ENCODE measurements at places on chromosomes 4 and X. TPM values are rescaled to one million over a fixed set of nuclear protein-coding genes. Genes with fewer than 3 reads are reported as not detected.

GRCh38 chr4:115790812-115791211 is 677.4 kb upstream of the NDST4 start:
- no peaks in the 10 kb centered on the region for H3K27me3 ChIP-seq
- no peak overlapping the region for H3K27ac ChIP-seq
- no peak for DNase-seq

- DNase-seq, result no peak
- no peaks in the 10 kb centered on the region for H3K4me1 ChIP-seq
- no peak overlapping the region for H3K27ac ChIP-seq
- H3K4me3 ChIP-seq, result no peak overlapping the region
These were observed 42.0 kb downstream of the AREG start for GRCh38 chr4:74486905-74487304.

DNA sequence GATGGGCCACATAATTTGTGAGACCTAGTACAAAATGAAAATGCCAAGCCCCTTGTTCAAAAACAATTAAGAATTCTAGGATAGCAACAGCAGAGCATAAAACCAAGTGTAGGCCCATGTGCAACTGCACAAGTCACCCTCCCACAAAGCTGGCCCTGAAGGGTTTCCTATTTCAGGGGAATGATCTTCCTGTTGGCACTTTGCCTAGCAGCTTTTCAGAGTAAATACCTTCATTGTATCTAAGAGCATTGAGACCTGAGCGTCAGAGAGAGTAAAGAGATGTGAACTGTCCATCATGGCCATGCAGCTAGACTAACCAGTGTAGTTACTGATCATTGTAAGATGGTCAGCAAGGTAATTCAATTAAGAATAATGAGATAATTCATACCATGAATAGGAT is 113.6 kb downstream of the CNKSR2 start:
- H3K27ac ChIP-seq, result no peak overlapping the region
- no peaks in the 10 kb centered on the region for H3K36me3 ChIP-seq
- no peak for DNase-seq
- no peak overlapping the region for H3K4me3 ChIP-seq
- H3K27me3 ChIP-seq, result no peaks in the 10 kb centered on the region

GRCh38 chrX:81304563-81304962 is 102.7 kb downstream of the SH3BGRL start:
- no peaks in the 10 kb centered on the region for H3K27me3 ChIP-seq
- H3K4me3 ChIP-seq, result no peak overlapping the region
- no peaks in the 10 kb centered on the region for H3K4me1 ChIP-seq
- peaks cover 8% of the 10 kb centered on the region for H3K36me3 ChIP-seq

DNA sequence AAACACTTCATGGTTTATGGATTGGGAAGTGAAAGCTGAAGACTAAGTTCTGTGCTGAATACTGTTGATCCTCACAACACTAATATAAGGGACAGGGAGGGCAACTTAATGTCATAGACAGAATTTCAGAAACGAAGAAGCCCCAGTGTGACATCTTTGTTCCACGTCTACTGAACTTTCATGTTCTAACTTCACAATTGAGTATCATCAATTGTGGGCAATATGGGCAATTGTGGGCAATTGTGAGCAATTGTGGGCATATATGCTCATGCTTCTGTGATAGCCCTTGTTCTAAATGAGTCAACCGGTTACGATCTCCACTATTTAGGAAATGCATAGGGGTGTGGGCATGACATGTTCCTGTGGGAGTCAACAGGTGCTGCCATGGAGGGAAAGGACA is 33.7 kb downstream of the CYBB start:
- no peak overlapping the region for H3K4me3 ChIP-seq
- H3K27me3 ChIP-seq, result no peaks in the 10 kb centered on the region
- no peak for DNase-seq
- H3K27ac ChIP-seq, result no peak overlapping the region

DNA sequence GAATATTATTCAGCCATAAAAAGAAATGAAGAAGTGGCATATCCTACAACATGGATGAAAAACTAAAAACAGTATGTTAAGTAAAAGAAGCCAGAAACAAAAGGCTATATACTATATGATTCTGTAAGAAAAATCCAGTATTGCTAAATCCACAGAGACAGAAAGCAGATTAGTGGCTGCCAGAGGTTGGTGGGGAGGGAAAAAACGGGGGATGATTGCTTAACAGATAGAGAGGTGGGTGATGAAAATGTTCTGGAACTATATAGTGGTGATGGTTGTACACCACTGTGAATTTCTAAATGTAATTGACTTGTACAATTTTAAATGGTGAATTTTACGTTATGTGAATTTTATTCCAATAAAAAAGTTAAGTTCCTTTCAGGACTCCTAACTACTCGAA is 157.6 kb upstream of the SH3RF1 start:
- H3K36me3 ChIP-seq, result peaks cover 5% of the 10 kb centered on the region
- DNase-seq, result no peak
- no peaks in the 10 kb centered on the region for H3K27me3 ChIP-seq

DNA sequence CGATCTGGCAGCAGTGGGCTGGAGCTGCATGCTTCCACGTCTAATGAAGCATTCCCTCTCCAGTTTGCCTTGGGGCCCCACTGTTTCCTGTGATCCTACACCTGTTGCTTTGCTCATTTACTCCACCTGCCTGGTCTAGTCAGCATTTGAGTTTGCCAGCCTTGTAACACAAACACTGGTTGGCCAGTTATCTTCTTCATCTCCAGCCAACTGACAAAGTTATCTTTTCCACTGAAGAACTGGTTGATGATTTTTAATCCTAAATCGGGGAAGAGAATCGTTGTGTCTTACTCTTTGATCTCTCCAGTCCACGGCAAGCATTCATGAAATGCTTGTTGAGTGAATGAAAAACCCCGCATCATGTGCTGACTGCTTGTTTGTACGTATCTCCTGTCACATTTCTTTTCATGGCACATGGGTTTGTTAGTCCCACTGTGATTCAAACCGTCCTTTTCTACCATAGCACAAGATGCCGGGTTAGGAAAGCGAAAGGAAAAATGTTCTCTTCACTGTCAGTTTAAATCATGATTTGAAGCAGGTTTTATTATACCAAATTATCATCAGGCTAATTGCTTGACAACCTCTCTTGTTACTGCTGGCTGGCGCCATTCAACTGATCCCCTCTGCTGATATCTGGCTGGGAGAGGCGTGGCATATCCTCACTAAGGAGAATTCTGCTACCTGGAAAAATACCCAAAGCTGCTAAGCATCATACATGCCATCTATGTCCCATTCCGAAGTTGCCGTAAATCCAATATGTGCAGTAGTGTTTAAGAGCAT is 144.8 kb downstream of the SHROOM3 start:
- H3K27me3 ChIP-seq, result peaks cover 49% of the 10 kb centered on the region
- DNase-seq, result no peak
- H3K4me1 ChIP-seq, result no peaks in the 10 kb centered on the region

DNA sequence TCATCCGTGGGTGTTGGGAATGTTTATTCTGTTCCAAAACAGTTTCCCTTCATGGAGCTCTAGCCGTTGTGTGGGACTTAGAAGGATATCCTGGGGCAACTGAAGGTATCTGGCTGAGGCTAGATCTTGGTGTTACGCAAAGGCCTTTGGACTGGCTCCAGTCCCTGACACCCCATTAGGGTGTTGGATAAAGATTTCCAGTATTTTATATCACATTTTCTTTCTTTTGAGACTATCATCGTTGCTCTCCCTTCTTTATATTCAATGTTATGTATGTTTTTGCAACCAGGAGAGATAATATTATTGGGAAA is 103.0 kb downstream of the TECRL start:
- H3K4me1 ChIP-seq, result no peaks in the 10 kb centered on the region
- no peaks in the 10 kb centered on the region for H3K36me3 ChIP-seq
- no peaks in the 10 kb centered on the region for H3K27me3 ChIP-seq
- no peak for DNase-seq
- H3K27ac ChIP-seq, result no peak overlapping the region

DNA sequence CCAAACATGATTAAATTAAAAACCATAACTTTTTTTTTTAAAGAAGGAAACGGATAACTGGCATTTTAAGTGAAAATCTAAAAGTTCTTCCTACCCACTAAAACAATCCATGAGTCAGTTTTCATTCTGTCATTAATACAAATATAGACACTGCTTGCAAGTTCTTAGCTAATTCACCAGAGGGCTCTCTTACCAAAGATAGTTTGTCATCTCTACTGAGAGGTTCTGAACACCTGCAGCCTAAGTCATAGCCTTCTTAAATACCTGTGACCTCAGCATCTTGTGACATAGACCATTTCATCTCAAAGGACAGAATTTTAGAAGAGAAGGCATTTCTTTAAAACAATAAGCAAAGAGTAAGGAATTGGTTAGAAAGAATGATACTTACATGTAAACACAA is 65.3 kb upstream of the FAM120C start:
- H3K4me1 ChIP-seq, result no peaks in the 10 kb centered on the region
- H3K27me3 ChIP-seq, result peaks cover 14% of the 10 kb centered on the region
- H3K4me3 ChIP-seq, result no peak overlapping the region
- H3K36me3 ChIP-seq, result no peaks in the 10 kb centered on the region

- DNase-seq, result no peak
- no peak overlapping the region for H3K4me3 ChIP-seq
These were observed 318.9 kb downstream of the PTTG2 start for GRCh38 chr4:38279077-38279476.

- H3K27me3 ChIP-seq, result peaks cover 22% of the 10 kb centered on the region
- H3K4me3 ChIP-seq, result no peak overlapping the region
- H3K27ac ChIP-seq, result no peak overlapping the region
- no peaks in the 10 kb centered on the region for H3K4me1 ChIP-seq
- no peaks in the 10 kb centered on the region for H3K36me3 ChIP-seq
- no peak for DNase-seq
These were observed 167.1 kb downstream of the NHS start for GRCh38 chrX:17542123-17542522.

- H3K27ac ChIP-seq, result no peak overlapping the region
- no peak for DNase-seq
- H3K4me3 ChIP-seq, result no peak overlapping the region
- H3K4me1 ChIP-seq, result no peaks in the 10 kb centered on the region
- H3K27me3 ChIP-seq, result peaks cover 13% of the 10 kb centered on the region
- no peaks in the 10 kb centered on the region for H3K36me3 ChIP-seq
These were observed 46.5 kb downstream of the RAI2 start for GRCh38 chrX:17814557-17814956.

DNA sequence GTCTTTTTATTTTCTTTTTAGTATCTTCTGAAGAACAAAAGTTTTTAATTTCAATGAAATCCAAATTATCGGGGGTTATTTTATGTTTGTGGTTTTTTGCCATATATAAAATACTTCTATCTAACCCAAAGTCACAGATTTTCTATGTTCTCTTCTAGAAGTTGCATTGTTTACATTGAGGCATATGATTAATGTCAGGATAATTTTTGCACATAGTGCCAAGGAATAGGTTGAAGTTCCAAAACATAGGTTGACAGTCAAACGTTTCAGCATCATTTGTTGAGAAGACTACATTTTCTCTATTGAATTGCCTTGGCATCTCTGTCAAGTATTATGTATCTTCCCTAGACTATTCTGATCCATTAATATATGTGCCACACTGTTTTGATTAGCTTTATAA is 64.5 kb downstream of the ANKRD17 start:
- no peaks in the 10 kb centered on the region for H3K27me3 ChIP-seq
- H3K27ac ChIP-seq, result no peak overlapping the region
- H3K4me3 ChIP-seq, result no peak overlapping the region
- peaks cover 4% of the 10 kb centered on the region for H3K36me3 ChIP-seq

- no peaks in the 10 kb centered on the region for H3K4me1 ChIP-seq
- peaks cover 23% of the 10 kb centered on the region for H3K27me3 ChIP-seq
- DNase-seq, result no peak
- no peak overlapping the region for H3K27ac ChIP-seq
These were observed 160.2 kb downstream of the NHS start for GRCh38 chrX:17535229-17535628.

GRCh38 chr4:151882072-151882803 is 121.4 kb upstream of the GATB start:
- no peak overlapping the region for H3K27ac ChIP-seq
- DNase-seq, result no peak
- no peaks in the 10 kb centered on the region for H3K4me1 ChIP-seq
- no peaks in the 10 kb centered on the region for H3K27me3 ChIP-seq
- no peaks in the 10 kb centered on the region for H3K36me3 ChIP-seq

GRCh38 chr4:61201561-61201960 is 1.4 kb downstream of the ADGRL3 start:
- no peak overlapping the region for H3K4me3 ChIP-seq
- peaks cover 11% of the 10 kb centered on the region for H3K36me3 ChIP-seq
- no peak for DNase-seq
- no peak overlapping the region for H3K27ac ChIP-seq

GRCh38 chr4:6772223-6772928 is 10.2 kb upstream of the KIAA0232 start:
- no peaks in the 10 kb centered on the region for H3K27me3 ChIP-seq
- peaks cover 12% of the 10 kb centered on the region for H3K4me1 ChIP-seq
- H3K4me3 ChIP-seq, result no peak overlapping the region
- no peak overlapping the region for H3K27ac ChIP-seq

DNA sequence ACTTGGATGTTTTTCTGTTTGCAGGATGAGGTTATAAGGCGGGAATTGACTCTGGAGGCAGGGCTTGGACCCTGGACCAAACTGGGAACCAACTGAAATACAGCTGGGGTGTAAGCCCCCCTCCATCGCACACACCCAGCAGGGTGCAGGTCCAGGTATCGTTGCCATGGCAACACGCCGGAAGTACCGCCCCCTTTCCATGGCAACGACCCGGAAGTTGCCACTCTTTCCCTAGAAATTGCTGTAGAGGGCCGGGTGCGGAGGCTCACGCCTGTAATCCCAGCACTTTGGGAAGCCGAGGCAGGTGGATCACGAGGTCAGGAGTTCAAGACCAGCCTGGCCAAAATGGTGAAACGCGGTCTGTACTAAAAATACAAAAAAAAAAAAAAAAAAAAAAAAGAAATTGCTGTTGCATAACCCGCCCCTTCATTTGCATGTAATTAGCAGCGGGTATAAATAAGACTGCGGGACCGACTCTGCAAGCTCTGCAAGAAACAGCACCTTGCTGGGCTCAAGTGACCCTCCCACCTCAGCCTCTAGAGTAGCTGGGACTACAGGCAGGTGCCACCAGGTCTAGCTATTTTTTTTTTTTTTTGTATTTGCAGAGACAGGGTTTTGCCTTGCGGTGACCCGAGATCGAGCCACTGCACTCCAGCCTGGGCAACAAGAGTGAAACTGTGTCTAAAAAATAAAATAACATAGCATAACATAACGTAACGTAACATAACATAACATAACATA is 139.6 kb downstream of the CRLF2 start:
- no peak overlapping the region for H3K27ac ChIP-seq
- H3K36me3 ChIP-seq, result no peaks in the 10 kb centered on the region
- H3K4me1 ChIP-seq, result no peaks in the 10 kb centered on the region
- no peak overlapping the region for H3K4me3 ChIP-seq
- peaks cover 8% of the 10 kb centered on the region for H3K27me3 ChIP-seq

GRCh38 chr4:176102414-176103063 is 36.9 kb downstream of the WDR17 start:
- H3K36me3 ChIP-seq, result no peaks in the 10 kb centered on the region
- H3K4me1 ChIP-seq, result no peaks in the 10 kb centered on the region
- DNase-seq, result no peak
- no peaks in the 10 kb centered on the region for H3K27me3 ChIP-seq
- no peak overlapping the region for H3K4me3 ChIP-seq

GRCh38 chr4:106423791-106424190 is 55.2 kb upstream of the GIMD1 start:
- H3K4me3 ChIP-seq, result no peak overlapping the region
- H3K27ac ChIP-seq, result no peak overlapping the region
- no peak for DNase-seq
- H3K4me1 ChIP-seq, result no peaks in the 10 kb centered on the region
- no peaks in the 10 kb centered on the region for H3K36me3 ChIP-seq

The PLXNB3 gene
- 2.4 TPM for total RNA-seq

The IBSP gene
- total RNA-seq, result not detected

The CYSLTR1 gene
- total RNA-seq, result 1.5 TPM

The RHOH gene
- 140 TPM for total RNA-seq

The PLP1 gene
- total RNA-seq, result not detected

The GPR82 gene
- total RNA-seq, result 1.9 TPM

The EXOC1L gene
- not detected for total RNA-seq
